ENCODE measurements at places on chromosomes 6 and 20.

DNA sequence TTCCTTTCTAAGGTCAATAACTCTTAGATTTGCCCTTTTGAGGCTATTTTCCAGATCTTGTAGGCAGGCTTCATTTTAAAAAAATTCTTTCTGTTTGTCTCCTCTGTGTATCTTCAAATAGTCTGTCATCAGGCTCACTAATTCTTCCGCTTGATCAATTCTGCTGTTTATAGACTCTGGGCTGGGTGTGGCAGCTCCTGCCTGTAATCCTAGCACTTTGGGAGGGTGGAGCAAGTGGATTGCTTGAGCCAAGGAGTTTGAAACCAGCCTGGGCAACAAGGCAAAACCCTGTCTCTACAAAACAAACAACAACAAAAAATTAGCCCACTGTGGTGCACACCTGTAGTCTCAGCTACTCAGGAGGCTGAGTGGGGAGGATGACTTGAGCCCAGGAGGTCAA is 40.0 kb upstream of the SCP2D1 start:
- DNase-seq: no peak

GRCh38 chr6:162750776-162751175 is 23.0 kb downstream of the PACRG start:
- DNase-seq: no peak

GRCh38 chr6:74091136-74091793 is 395.3 kb downstream of the CD109 start:
- DNase-seq: no peak

- DNase-seq: no peak
These were observed 10.0 kb downstream of the PKIG start for GRCh38 chr20:44592366-44592765.

DNA sequence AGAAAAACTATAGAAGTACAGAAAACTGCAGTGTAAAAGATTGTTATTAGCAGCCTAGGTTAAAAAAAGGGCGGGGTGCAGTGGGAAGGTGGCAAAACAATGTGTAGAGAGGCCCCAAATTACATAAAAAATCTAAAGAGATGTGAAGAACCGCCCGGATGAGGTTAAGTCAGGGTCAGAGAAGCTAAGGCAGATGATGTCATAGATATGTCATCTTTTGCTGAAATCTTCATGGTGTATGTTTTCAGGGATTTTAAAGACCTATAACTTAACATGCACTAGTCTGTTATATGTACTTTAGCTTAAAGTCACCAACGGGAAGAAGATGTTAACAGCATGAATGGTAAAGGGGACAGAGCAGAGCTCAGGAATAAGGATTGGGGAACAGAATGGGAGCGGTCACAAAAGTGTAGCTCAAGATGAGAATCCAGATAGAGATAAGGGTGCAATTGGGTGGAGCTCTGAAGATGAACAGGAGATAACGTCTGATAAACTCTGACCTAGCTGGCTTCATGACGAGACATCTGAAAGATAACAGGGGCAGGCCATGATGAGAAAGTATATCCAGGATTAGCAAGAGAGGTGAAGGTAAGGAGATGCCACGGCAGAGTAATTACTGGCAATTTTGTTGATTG is 83.4 kb downstream of the TFAP2A start:
- no peak for DNase-seq

DNA sequence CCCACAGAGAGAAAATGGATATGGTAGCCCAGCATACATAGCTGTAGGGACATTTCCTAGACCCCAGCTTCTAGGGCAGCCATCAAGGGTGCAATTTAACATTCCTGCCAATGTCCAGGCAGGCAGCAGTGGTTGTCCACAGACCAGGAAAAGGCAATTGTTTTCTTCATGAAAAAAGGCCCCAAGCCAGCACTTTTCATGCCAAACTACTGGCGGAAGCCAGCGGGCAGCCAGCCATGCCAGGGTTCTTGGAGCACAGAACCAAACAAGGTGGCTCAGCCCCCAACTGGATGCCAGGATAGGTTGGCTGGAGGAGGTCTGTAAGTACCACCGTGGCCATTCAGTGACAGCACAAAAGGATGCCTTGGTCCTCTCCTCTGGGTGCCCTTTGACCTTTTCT is 94.6 kb downstream of the BANF2 start:
- DNase-seq: no peak

DNA sequence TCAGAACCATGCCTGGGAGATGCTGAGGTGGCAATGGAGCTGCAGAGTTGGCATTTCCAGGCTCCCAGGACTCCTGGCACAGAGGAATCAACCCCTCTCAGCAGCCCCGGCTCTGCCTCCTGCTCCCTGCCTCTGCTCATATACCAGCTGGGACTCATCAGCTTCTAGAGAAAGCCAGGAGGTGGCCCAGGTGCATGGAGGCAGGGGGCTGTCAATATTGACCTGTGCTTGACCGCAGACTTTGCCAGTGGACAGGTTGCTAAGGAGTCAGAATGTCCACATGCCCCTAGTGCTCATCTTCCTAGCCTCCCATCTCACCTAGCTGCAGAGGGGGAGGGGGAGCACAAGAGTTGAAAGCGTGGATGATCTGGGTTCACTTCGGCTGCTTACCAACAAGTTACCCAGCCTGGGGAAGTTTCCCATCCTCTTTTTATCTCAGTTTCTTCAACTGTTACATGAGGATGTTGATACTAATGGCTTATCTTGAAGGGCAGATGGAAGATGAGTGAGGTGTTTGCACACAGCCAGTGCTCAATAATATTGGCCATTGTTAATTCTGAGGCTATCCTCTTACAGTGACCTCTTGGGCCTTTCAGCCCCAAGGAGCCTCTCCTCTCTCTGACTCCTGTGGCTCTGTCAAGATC is 9.2 kb upstream of the SCRT2 start:
- no peak for DNase-seq

GRCh38 chr6:72580281-72580940 is 41.5 kb upstream of the KCNQ5 start:
- DNase-seq: no peak

- no peak for DNase-seq
These were observed 469 bp downstream of the SYNJ2 start for GRCh38 chr6:157982102-157982562.

DNA sequence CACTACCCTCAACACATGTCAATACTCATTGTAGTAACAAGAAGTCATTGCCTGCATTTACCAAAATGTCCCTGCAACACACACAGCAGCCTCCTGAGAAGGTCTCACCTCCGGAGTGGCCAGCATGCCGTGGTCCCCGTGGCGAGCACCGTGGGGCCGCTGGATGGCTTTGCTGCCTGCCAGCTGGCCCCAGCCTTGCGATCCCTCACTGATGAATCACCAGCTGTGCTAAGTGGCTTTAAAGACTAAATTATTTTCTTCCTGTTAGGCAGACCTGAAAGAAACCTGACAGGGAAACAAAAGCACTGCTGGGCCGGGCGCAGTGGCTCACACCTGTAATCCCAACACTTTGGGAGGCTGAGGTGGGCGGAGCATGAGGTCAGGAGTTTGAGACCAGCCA is 306.7 kb downstream of the CDH4 start:
- no peak for DNase-seq

- no peak for DNase-seq
These were observed 1166.0 kb upstream of the GJE1 start for GRCh38 chr6:140966676-140967075.

DNA sequence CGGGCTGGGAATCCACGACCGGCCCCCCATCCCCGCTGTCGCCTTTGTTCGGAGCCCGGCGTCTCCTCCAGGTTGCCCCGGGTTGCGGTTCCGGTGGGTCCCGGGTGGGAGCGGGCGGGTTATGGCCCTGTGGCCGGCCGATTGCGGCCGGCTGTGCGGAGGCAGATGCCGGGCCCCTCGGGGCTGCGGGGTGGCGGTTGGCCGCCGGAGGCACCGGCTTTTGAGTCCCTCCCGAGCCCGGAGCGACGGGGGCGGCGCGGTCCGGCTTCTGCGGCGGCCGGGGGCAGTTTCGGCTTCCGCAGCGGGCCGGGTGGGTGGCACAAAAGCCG is 431 bp downstream of the LOC128125822 start:
- DNase-seq: peak; percentile 12

DNA sequence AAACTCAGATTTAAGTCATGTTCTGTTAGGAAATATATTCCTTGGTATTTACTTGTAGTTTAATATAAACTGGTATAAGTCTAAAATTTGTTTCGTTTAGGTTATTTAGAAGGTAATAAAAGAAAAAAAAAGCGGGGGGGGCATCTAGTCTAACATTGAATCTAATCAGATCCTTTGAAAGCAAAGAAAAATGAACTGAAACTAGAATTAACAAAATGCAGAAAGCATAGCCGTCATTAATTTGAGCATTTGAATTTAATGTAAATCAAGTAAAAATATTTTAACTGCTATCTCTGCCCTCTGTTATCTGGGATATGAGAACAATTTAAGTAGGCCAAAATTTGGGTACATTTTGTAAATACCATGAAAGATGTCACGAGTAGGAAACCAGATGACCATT is 54.1 kb downstream of the SNX9 start:
- no peak for DNase-seq

DNA sequence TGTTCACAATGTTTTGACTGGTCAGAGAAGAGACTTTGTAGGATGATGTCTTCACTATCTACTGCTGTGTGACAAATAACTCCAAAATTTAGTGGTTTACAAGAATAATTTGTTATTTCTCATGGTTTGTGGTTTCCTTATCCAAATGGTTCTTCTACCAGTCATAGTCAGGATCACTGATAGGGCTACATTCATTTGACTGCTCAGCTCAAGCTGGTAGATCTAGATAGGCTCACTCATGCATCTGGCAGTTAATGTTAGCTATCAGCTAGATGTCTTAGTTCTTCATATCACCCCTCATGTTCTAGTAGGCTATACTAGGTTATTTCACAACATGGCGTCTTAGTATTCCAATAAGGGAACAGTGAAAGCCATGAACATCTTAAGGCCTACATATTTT is 131.0 kb downstream of the ID4 start:
- no peak for DNase-seq

- no peak for DNase-seq
These were observed 137.0 kb upstream of the RIN2 start for GRCh38 chr20:19621072-19621471.

- no peak for DNase-seq
These were observed 94.1 kb downstream of the LRRC1 start for GRCh38 chr6:53888931-53889330.

GRCh38 chr20:10362674-10363073 is 71.3 kb downstream of the MKKS start:
- DNase-seq: no peak

DNA sequence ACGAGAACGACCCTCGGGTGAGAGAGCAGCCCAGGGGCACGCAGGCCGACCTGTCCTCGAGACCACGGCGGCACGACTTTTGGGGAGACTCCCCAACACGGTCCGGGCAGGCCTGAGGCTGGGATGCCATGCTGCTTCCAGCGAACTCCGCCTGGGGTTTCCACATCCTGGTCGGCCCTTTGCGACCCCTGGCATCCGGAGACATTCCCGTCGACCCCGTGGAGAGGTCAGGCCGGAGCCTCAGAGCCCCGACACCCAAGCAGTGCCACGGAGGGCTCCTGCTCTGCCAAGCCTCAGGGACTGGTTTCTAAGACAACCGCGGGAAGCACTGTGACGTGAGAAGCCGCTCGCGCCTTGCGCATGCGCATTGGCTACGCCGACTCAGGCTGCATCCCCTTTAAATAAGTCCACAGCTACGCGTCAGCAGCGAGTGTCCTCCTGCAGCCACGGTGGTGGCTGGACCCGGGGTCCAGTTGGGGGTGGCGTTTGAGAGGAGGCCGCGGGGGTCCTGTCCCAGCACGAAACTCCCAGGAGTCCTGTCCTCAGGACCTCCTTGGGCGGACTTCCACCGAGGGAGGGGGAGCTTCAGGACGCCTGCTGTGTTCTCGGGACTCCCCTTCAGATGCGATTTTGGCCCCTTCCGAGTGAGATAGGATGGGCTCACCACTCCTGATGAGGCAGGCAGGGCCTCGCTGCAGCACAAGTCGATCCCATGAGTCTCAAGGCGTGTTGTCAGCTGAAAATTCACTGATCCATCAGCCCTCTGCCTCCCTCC is 1089.3 kb upstream of the DEFB115 start:
- no peak for DNase-seq

GRCh38 chr20:58130156-58130555 is 98.3 kb downstream of the ANKRD60 start:
- DNase-seq: no peak

- DNase-seq: no peak
These were observed 138.8 kb downstream of the HFE start for GRCh38 chr6:26225848-26226578.

DNA sequence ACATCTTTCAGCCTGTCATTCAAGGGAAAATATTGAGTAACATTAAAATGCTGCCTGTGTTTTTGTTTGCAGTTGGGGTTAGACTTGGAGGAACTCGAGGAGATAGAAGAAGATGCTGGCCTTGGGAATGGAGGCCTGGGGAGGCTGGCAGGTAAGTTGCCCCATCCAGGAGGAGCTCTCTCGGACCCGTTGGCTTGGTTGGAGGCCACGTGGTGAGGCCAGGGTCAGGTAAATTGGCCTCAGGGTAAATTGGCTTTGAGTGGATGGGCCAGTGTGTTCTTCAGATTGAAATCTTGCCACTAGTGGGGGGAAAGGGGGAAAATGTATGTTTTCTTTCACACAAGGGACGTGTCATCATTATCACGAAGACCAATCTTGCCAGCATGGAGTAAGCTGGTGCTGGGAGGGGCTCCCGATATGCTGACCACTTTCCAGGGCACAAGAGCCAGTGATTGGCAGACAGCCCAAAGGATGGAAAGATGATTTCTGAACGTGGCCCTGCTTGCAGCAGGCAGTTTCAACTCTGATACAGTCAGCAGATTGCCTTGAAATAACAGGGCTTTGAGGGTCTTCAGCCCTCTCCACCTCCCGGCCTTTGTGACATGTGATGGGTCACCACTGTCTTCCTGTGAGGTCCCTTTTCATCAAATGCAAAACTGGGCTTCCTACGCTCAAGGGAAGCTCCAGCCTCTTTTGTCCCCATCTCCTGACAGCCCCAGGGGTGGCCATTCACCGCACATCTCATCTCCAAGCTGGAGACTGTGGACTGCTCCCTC is 21.4 kb downstream of the PYGB start:
- no peak for DNase-seq

DNA sequence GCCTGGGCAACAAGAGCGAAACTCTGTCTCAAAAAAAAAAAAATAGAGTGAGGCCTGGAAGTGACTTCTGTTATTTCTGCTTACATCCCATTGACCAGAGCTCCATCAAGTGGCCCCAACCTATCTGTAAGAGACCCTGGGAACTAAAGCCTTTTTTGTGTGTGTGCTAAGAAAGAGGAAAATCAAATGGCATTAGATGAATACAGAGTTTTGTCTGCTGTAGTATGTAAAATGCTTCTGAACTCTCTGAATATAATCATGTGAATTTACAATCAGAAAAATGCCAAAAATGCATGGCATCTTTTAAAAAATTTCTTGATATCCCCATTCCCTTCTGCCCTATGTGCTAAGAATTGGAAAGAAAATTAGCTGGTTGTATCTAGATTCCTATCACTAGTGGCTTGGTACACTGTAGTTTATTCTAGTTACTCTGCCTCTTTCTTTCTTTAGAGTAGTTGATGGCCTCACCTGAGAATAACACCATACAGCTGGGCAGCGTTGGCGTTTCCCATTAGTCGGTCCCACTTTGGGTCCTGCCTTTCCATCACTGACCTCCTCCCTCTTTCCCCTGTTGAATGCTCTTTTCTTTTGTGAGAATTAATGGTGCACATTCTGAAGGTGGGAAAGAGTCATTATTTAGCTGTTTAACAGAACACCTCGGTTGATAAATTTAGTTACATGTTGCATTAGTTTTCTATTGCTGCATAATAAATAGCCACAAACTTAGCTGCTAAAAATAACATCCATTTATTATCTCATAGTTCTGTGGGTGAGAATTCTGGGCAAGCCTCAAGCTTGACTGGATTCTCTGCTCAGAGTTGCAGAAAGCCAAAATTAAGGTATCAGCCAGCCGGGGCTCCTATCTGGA is 38.2 kb downstream of the SAMD5 start:
- no peak for DNase-seq

All from stimulated activated CD4-positive, alpha-beta T cell treated with anti-CD3 and anti-CD28 coated beads, TNF-alpha, amount 100 ng/mL, for 1 hour (primary cell).